Muscle of arm (tissue), 14 donors: ENCODE measurements at places on chromosomes 2 and 18. TPM values are rescaled to one million over a fixed set of nuclear protein-coding genes. Genes with fewer than 3 reads are reported as not detected.

The LYG2 gene
- 0.53 TPM for polyA plus RNA-seq

The CKAP2L gene
- 15.0 TPM for polyA plus RNA-seq

The ITGB6 gene
- polyA plus RNA-seq, result 54.3 TPM

- no peak for DNase-seq
Measured at GRCh38 chr2:70192516-70192915, 1.7 kb upstream of the C2orf42 start.

- no peak for DNase-seq
Measured at GRCh38 chr2:212314680-212315079, 223.9 kb downstream of the ERBB4 start.

DNA sequence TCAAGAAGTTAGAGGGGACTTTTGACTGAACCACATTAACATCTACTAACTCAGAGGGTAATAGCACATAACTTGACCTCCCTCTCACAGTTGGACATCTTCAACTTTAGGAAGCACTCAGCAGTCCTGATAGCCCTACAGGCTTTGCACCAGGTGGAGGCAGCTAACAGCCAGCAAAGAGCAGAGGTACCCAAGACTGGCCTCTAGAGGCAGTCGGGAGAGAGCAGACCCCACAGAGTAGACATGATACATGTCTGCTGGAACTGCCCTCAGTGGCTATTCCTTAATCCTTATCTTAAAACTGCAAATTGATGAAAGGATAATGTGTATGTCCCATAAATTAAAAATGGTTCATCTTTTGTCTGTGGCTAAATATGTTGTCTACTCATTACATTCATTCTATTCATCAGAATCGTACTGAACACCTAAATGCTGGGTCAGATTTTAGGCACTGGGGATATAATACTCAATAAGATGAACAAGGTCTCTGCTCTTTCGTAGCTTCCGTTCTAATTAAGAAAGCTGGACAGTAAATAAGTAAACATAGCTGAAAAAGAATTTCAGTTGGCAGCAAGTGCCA is 49.8 kb downstream of the CAB39 start:
- no peak for DNase-seq

GRCh38 chr2:219722276-219722879 is 94.9 kb downstream of the SLC4A3 start:
- DNase-seq, result no peak

DNA sequence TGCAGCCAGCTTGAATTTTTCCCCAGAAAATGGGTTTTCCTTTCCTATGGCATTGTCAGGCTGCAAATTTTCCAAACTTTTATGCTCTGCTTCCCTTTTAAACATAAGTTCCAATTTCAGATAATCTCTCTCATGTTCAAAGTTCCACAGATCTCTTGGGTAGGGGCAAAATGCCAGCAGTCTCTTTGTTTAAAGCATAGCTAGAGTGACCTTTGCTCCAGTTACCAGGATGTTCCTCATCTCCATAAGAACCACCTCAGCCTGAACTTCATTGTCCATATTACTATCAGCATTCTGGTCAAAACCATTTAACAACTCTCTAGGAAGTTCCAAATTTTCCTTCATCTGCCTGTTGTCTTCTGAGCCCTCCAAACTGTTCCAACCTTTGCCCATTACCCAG is 68.3 kb downstream of the SGPP2 start:
- DNase-seq, result no peak

- no peak for DNase-seq
Measured at GRCh38 chr2:39027421-39027820, 93.4 kb downstream of the SOS1 start.

DNA sequence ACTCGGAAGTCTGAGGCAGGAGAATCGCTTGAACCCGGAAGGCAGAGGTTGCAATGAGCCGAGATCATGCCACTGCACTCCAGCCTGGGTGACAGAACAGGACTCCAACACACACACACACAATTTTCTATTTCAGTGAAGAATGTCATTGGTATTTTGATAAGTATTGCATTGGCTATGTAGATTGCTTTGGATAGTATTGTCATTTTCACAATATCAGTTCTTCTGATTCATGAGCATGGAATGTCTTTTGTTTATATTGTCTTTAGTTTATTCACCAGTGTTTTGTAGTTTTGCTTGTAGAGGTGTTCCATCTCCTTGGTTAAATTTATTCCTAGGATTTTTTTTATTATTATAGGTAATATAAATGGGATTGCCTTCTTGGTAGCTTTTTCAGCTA is 693.4 kb upstream of the SYT4 start:
- DNase-seq, result no peak

The FAM228A gene
- 0.23 TPM for polyA plus RNA-seq
